ENCODE measurements at places on chromosomes 13 and 19.

DNA sequence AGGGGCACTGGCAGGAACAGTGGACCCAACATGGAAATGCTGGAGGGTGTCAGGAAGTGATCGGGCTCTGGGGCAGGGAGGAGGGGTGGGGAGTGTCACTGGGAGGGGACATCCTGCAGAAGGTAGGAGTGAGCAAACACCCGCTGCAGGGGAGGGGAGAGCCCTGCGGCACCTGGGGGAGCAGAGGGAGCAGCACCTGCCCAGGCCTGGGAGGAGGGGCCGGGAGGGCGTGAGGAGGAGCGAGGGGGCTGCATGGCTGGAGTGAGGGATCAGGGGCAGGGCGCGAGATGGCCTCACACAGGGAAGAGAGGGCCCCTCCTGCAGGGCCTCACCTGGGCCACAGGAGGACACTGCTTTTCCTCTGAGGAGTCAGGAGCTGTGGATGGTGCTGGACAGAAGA is 4.1 kb downstream of the KLK2 start:
- no peak for DNase-seq

GRCh38 chr13:30696278-30697176 is 38.8 kb upstream of the ALOX5AP start:
- no peak for DNase-seq

DNA sequence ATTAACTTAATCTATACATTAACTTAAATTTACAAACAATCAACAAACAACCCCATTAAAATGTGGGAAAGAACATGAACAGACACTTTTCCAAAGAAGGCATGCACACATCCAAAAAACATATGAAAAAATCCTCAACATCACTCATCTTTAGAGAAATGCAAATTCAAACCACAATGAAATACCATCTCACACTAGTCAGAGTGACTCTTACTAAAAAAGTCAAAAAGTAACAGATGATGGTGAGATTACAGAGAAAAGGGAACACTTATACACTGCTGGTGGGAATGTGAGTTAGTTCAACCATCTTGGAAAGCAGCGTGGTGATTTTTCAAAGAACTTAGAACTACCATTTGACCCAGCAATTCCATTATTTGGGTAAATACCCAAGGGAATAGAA is 759.2 kb upstream of the SLITRK1 start:
- no peak for DNase-seq

DNA sequence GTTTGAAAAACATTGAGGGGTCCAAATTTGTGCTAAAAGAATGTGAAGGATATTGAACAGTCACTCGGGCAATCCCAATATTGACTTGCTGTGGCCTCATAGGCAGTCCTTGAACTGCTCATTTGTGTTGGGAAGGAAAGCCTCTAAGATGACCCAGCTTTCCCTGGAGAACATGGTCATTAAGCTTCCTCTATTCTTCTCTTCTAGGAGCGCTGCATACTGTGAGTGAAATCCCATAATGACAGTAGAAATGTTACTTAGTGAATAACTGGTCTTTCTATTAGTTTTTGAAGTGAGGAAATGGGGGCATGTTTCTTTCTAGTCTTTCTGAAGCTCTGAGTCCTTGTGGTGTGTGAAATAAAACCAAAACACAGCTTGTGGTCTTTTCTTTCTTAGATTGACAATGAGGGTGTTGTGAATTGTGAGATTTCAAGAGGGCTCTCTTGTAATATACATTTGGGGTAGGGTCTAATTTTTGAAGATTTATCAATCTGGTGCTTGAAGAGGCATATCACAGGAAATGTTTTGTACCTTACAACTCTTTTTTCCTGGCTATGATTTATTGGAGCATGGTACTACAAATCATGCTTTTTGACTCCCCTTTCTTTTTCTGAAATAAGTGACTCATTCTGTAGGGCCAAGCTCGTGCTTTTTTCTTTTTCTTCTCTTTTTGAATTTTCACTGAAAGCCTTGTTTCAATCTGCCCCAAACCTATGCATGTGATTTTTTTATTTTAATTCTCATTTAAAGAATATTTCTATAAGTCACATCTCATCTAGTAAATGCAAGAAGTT is 250.8 kb downstream of the OXGR1 start:
- no peak for DNase-seq

DNA sequence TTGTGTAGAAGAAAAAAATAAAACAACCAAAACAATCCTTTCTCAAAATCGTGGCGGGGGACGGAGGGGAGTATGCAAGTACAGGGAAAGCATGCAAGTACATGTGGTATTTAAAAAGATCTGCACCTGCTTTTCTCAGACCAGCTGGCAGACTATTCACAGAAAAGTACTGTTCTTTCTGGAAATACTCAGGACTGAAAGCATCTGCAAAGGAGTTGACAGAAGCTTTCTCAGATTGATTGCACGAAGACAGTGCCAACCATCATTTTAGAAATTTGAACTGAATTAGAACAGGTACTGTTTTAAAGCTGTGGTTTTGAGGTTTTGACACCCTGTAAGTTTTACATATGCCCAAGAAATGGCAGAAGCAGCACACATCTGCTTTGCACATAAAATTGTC is 19.8 kb upstream of the PCDH8 start:
- no peak for DNase-seq

DNA sequence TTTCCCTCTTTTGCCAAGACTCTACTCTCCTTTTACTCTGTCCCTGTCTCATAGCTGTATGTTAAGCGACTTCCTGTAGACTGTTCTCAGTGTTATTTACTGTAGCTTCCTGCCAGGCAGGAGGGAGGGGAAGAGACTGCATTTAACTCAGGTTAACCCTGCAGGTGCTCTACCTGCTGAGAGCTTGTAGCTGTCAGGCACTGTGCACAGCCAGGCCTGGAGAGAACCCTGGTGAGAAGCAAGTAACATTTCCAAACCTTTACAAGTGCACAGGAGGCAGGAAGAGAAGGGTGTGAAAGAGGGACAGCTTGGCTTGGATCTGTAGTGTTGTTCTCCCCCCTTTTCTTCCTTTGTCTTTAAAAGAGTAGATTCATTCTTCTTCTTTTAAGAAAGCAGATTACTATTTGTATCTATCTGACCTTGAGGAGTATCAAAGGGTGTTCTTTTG is 167.1 kb downstream of the LMO7 start:
- DNase-seq = peak; percentile 40

DNA sequence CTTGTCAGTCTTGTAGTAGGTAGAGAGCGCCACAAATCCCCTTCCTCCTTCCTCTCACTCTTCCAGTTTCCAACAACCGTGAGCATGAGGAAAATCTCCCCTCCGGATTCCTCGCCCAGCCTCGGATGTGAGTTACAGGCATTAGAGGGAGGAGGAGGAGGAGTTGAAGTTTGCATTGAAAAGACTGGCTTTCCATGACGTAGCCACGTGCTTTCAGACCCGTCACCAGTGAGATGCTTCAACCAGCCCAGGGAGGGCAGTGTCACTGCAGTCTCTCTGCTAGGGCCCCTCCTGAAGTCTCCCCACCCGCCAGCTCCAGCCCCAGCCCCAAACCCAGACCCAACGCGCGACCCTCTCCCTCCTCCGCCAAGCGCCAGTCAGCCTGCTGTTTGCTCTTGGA is 442 bp upstream of the FGF14 start:
- DNase-seq = no peak

DNA sequence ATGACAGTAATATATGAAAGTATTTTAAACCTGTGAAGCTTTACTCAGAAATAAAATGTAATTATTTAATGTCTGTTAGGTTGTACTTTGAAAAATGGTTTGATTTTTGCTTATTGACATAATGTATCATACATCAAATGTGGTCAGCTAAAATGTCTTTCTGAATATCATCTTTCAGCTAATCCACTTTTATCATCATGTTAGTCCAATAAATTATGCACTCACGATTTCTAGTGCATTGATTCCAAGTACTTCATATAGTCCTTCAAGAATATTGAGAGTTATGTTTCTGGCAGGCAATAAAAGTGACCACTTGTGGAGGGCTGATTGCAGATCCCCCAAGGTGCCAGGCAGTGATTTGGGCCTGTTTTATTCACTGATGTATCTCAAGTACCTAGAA is 1204.1 kb downstream of the OLFM4 start:
- no peak for DNase-seq

DNA sequence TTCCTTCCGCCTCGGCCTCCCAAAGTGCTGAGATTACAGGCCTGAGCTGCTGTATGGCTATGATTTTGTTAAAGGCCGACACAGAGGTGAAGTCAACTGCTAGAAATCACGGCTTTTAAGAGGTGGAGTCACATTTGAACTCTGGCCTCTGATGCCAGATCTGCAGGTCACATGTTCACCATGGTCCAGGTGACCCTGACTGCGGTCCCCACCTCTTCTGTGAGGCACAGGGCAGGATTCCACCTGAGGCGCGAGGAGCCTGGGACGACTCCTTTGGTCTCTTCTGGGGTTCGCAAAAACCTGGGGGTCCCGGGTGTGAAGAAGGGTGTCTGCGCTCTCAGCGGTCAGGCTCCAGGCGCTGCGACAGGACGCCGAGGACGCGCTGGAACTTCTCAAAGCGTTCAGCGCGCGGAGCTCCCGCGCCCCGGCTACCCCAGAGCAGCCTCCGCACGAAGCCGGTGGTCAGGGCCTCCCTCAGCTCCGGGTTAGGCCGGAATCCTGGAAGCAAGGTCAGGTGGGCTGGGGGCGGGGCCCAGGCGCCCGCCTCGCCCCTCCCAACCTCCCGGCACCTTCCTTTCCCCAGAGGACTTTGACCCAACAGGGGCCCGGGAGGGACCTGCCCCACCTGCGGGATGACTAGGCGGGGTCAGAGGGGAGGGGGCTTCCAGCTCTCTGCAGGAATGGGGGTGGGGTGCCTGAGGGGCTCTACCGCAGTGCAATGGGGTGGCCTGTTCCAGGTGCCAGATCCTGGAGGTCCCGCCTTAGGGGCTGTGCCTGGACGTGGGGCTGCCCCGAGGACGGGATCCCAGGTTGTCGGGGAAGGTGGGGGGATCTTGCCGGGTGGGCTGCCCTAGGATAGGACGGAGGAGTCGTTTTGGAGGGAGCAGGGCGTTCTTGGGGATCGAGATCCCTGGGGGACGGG is 13.0 kb downstream of the TRIP10 start:
- DNase-seq = peak; percentile 6

DNA sequence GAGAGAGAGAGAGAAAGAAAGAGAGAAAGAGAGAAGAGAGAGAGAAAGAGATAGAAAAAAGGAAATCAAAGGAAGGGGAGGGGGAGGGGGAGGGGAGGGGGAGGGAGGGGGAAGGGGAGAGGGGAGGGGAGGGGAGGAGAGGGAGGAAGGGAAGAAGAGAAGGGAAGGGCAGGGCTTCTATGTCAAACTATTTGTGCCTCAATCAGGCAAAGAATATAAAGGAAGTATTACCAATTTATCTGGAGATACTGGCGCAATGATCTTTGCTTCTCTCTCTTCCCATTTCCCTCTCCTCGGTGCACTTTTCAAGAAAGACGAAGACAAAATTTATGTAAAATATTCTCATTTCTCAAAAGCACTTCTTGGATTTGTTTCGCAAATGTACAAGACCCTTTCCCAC is 9.3 kb upstream of the INSR start:
- DNase-seq = no peak

GRCh38 chr13:110772091-110772984 is 58.8 kb downstream of the ING1 start:
- no peak for DNase-seq

DNA sequence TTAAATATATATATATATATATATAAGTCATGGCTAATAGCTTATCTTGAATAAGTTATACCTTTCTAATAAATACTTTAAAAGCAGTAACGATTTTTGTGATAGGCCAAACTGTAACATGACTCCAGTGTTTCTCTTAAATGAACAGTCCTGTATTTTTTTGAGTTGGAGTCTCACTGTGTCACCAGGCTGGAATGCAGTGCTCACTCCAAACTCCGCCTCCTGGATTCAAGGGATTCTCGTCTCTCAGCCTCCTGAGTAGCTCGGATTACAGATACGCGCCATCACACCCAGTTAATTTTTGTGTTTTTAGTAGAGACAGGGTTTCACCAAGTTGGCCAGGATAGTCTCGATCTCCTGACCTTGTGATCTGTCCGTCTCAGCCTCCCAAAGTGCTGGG is 814.2 kb upstream of the SLITRK5 start:
- no peak for DNase-seq

DNA sequence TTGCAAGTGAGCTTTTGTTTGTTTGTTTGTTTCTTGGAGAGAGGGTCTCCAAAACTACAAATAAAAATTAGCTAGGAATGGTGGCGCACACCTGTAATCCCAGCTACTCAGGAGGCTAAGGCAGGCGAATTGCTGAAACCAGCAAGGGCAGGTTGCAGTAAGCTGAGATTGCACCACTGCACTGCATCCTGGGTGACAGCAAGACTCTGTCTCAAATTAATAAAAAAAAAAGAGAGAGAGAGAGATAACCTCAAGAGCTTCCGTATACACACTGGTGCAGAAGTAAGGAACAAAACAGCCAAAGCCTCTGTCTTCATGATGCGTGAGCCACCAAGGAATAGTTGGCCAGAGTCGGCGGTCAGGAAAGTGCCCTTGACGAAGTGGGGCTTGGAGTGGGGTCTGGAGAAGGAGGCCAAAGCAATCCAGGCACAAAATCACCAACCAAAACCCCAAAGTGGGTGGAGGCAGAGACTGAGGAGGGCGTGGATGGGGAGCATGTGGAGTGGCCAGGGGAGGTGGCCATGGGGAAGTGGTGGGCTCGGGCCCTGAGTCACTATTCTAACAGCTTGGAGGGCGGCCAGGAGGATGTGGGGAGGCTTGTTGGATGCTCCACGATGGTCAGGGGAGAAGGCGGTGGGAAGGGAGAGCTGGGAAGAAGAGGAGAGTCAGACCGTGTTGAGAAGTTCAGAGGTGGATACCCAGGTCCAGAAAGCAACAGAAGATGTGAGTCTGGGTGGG is 21.2 kb upstream of the TOMM40 start:
- DNase-seq = no peak

- DNase-seq = no peak
Measured at GRCh38 chr13:23656637-23657371, 86.6 kb downstream of the TNFRSF19 start.

GRCh38 chr19:28301463-28301862 is 911.5 kb downstream of the UQCRFS1 start:
- no peak for DNase-seq

GRCh38 chr13:113145496-113145895 is 13.0 kb upstream of the PROZ start:
- no peak for DNase-seq

DNA sequence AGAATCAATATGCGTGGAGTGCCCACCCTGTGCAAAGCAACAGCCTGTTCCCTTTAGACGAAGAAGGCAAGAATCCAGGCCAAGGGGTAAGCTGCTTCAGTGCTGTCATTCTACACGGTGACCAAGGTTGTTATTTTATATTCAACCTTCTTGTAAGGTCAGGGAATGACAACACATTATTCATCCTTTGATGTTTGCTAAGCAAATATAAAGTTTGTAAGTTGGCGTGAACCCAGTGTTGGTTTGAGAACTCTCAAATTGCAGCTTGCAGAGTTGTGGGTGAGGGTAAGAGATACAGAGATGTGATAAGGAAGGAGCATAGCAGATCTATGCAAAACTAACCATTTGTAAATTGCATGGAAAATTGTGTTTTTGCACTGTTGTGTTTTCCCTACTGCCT is 436.7 kb downstream of the FGF9 start:
- no peak for DNase-seq

- no peak for DNase-seq
Measured at GRCh38 chr13:76329004-76329403, 557.2 kb downstream of the KCTD12 start.

DNA sequence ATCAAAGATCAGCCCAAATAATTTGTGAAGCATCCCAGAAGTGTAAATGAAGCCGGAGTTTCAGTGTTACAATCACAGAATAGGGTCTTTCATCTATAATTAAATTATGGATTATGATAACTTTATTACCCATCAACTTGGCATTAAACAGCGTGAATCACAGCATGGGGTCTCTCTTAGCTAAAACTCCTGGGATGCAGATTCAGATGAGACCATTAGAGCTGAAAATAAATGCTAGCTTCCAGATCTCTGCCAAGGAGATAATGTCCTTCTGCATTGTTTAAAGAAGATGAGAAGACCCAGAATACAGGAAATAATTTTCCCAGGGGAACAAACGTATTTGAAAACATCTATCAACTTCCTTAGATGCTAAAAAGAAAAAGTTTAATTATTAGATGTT is 546.0 kb upstream of the PCDH9 start:
- DNase-seq = no peak
